ENCODE measurements at places on chromosomes 2 and 18. TPM values are rescaled to one million over a fixed set of nuclear protein-coding genes. Genes with fewer than 3 reads are reported as not detected.

- DNase-seq: no peak
Observed at GRCh38 chr2:240136671-240137292, 677 bp upstream of the COPS9 start.

- no peak for DNase-seq
Observed at GRCh38 chr2:24021122-24021998, 11.5 kb downstream of the MFSD2B start.

DNA sequence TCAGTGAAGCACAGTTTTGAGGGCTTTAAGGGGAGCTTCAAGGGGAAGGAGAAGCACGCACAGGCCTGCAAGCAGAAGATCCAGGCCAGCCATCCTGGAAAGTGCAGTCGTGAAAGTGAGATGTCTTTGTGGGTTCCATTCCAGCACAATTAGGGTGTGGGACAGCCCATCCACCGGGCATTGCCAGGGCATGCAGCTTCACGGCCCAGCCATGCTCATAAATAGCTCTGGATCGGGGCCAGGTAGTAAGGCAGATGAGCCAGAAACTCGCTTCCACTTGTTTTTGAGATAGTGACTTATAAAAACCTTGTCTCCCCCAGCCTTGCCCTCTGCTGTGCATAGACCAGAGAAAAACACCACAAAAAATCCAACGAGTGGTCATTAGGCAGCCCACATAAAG, 21.0 kb downstream of the KDSR start:
- DNase-seq: no peak

The ZNF385B gene
- not detected for total RNA-seq

GRCh38 chr2:74077636-74078035, 70.1 kb downstream of the BOLA3 start:
- DNase-seq: no peak

Measured in activated T-helper 2 cell treated with anti-CD3 and anti-CD28 coated beads, Interferon-gamma antibody, Interleukin-2, Interleukin-4, amounts not matched to agents 10 μg/mL and 5 μg/mL and 100 μg/mL, durations not matched to agents 14 hours and 24 hours and 36 hours (primary cell).